ENCODE measurements at places on chromosomes 5 and 9.
A peak's percentile ranks its signal among the peaks of the same experiment; 100 is the strongest.

DNA sequence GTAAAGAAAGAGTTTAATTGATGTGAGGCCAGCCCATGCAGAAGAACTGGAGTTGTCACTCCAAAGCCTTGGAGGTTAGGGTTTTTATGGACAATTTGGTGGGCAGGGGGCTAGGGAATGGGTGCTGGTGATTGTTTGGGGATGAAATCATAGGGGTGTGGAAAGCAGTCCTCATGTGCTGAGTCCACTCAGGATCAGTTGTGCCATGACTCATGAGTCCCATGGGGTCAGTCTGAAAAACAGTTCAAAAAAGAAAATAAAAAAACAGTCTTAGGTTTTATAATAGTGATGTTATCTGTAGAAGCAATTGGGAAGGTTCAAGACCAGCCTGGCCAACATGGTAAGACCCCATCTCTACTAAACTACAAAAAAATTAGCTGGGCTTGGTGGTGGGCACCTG is 162.3 kb downstream of the KDM4C start:
- ATAC-seq, result no peak

DNA sequence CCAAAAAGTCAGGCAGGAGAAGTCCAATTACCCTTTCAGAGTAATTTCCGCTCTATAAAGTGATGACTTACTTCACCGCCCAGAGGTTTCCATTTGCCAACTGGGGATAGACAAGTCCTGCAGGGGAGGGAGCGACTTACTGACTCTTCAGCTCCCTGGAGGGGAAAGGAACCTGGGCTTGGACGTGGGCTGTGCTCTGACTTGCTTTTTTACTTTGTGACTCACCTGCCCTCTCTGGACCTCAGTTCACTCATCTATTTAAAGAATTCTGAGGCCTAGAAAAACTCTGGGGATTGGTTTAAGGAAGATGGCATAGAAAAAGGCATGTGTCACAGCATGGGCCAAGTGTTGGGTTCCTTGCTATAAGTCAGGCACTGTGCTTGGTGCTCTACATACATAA is 180.4 kb upstream of the TRIM32 start:
- no peak for ATAC-seq

DNA sequence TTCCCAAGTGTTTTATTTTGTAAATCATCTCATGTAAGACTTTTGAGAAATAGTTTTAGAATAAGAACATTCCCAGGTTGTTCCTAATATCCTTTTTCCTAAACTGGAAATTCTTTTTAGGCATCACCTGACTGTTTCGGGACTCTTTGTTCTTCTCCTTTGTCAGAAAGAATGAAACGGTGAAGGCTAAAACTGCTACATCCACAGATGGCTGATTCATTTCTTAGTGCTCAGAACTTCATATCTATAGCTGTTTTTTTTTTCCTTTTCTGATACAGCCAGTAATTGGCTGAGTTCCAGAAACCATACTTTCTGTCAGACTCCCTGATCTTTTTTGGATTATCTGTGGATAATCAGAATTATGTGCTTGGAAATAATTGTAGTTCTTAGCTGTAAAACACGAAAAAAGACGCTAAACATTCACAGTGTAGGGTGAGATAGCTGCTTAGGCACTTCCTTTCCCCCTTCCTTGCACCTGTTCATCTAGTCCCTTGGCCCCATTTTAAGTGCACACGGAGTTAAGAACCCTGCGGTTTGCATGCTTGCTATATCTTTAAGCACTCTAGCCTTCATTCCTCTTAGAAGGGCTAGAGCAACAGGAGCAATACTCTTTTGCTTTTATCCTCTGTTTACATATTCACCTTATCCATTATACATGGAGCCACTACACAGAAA is 283.9 kb downstream of the PJA2 start:
- no peak for ATAC-seq

DNA sequence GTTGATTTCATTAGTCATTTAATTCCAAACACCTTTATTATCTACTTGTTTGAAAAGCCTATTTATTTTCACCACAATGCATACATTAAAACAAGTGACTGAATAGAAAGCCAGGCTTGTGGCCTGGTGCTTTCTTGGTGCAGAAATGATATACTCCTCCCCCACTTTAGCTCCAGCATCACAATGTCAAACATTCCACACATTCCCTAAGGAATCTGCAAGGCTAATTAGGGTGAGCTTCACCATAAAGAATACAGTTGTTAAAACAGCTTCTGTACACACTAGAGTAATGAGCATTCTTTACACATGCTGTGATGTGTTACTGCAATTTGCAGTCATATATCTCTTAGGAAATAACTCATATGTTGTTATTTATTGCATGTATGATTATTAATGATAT is 705.7 kb downstream of the CETN3 start:
- no peak for ATAC-seq

- ATAC-seq, result peak; percentile 83
Observed at GRCh38 chr5:40223884-40224402, 455.8 kb upstream of the PTGER4 start.

GRCh38 chr5:172380987-172381643 is 73.2 kb downstream of the SH3PXD2B start:
- no peak for ATAC-seq

DNA sequence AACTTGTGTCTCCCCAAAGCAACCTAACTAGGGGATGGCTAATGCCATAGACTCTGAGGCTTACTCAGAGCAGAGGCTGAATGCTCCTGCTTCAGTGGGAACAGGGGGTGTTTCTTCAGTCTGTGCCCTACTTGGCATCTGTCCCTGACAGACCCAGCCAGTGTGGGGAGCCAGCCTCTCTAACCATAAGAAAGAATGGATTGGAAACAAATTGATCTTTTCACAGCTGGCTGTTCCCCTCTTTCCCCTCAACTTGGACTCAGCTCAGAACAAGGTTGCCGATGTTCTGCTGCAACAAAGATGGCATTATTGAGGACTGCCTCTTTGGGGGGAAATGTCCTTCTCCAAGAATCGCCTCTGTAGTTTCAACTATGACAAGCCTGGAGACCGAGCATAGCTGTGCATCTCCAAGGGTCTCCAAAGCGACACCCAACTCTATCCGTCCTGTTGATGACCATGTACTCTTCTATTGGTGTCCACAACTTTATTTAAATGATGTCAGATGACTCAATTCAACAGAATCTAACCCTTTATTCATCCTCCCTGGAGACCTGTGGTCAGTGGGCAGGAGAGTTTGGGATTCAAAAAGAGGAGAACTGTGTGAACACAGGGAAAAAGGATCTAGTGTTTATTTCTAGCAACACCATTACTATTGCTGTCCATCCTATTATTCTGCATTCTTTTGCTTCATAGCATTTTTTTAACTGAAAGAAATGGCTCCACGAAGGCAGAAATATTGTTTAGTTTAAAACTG is 24.7 kb upstream of the TNC start:
- no peak for ATAC-seq

- ATAC-seq, result peak; percentile 93
Observed at GRCh38 chr5:96957254-96958049, 21.6 kb downstream of the LNPEP start.

DNA sequence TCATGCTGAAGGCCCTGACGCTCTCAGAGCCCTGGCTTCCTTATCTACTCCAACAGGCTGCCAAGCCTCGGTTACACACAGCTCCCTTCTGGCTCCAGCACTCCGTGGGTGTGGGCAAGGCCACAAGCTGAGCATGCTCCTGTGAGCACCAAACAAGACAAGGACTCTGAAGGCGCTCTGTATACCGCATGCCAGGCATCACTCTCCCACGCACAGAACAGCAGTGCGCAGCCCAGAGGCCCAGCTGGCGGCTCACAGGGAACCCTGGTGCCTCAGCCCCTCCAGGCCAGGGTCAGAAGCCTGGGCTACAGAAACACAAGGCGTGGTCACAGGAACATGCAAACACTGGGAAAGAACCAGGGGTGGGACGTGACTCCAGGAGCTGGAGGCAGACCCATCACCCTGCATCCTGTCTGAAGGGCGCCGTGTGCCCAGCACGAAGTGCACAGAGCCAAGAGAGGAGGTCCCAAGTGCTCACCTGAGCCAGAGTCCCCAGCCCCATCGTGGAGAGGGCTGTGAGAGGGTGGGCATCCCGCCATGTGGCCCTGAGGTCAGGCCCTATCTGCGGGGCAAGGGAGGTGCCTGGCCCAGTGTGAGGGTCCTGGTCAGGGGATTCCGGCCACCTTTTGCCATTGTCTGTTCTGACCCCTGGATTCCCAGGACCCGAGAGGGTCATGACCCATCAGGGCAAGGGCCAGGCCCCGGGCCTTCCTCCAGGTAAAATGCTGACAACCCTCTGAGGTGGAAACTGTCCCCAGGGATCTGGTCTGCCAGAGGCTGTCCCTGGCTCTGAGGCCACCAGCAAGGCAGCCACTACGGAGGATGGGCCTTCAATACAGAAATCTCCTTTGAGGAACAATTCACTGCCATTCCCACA is 54.7 kb downstream of the COL23A1 start:
- ATAC-seq, result no peak

DNA sequence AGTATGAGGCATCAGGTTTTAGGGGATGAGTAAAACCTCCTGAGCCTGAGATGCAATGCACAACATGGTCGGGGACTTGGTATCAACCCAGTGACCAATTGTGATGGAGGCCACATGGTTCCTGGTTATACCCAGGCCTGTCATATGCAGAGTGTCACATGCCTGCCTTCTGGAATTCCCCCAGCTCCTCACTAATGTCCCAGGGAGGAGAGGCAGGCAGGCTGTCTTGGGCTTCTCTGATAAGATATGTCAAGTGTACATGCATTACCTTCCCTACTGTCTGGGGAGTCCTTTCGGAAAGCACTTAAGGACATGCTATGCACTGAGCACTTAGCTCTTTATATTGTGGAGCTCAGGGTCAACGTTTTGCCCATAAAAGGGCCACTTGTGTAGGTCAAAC is 14.2 kb upstream of the PALM2AKAP2 start:
- ATAC-seq, result no peak

DNA sequence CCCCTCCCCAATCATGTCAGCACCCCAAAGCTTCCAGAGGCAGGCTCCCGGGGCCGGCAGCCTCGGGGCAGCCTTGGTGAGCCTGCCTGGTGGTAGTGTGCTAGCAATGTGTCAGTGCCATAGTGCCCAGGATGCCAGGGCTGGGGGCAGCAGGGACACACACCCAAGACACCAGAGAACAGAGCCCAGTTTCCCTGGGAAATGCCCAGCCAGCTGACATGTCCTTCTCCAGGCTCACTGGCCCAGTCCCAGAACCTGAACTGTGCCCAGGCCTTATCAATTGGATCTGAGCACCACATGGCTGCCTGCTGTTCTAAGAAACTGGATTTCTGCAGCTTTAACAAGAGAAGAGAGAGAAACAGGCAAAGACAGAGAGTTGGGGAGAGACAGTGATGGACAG is 74.9 kb upstream of the LRRTM2 start:
- ATAC-seq, result no peak

- ATAC-seq, result no peak
Observed at GRCh38 chr5:134255418-134256150, 29.7 kb upstream of the PPP2CA start.

- ATAC-seq, result no peak
Observed at GRCh38 chr5:147223343-147223742, 11.5 kb upstream of the STK32A start.

DNA sequence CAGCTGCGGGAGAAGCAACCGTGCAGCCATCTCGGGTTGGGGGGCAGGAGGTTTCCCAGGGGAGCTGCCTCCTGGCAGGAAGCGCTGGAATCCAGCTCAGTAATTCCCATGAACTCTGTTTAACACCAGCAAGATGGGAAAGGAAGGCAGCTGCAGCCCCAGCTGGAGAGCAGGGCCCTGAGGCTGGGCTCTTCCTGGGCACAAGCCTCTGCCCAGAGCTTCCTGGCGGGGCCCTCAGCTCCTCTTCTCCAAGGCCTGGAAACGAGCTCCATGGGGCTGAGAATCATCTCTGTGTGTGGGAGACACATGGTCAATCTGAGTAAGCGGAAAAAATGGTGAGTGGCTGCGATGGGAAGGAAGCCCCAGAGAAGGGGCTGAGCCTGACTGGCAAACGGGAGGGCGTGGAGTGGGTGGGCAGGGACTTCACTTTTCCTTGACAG is 6.3 kb downstream of the MRPL36 start:
- no peak for ATAC-seq

DNA sequence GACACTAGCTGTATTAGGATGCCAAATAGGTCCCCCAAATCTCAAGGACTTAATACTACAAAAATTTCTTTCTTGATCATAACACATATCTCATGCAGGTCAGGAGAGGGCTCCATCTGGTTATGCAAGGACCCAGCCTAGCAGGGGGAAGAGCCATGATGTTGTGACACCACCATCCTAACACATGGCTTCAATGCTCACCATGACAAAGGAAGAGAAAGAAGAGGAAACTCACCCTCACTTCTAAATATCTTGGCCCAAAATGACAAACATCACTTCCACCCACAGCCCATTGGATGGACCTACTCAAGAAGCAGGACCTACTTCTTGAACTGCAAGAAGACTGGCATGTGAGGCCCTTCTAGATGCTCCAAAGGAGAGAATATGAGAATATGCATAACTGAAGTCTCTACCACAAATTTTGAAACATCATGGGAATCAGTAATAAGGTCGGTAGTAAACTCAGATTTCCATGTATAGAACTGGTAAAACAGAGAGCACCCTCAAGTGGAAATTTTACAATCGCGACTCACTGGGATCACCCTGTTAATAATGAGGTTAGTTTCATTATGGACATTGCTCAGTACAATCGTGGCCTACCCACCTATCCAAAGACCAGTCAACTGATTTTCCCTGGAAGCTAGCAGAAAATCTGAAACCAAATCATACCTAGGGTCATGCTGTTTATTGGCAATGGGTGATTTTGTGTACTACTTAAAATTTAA is 308.2 kb downstream of the ACTL7B start:
- no peak for ATAC-seq

GRCh38 chr5:34415559-34416198 is 240.4 kb upstream of the RAI14 start:
- ATAC-seq, result peak; percentile 82

- ATAC-seq, result no peak
Observed at GRCh38 chr5:151038412-151038745, 18.0 kb downstream of the GPX3 start.

DNA sequence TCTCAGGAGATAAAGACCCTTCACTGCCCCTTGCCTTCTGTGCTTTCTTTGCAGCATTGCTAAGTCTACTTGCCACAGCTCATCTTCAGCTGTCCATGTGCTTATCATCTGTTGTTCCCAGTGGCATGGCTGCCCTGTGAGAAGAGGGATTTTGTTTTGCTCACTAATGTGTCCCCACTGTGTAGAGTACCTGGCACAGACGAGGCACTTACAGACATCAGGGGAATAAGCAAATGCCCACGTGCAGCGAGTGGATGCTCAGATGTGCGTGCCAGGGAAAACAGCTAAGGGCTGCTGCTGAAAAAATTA is 31.0 kb downstream of the DAP start:
- ATAC-seq, result no peak

DNA sequence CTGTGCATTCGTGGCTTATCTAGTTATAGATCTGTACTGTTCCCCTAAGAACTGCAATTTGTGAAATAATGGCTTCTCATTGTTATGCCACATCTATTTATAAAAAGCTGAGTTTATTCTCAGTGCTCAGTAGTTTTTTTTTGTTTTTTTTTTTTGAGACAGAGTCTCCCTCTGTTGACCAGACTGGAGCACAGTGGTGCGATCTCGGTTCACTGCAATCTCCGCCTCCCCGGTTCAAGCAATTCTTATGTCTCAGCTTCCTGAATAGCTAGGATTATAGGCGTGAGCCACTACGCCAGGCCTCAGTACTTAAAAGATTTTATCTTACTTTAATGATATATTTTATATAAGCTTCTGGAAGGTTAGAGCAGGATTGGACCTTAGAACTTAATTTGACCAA is 19.0 kb downstream of the SEC61B start:
- ATAC-seq, result no peak

GRCh38 chr9:27683181-27683580 is 109.9 kb upstream of the C9orf72 start:
- no peak for ATAC-seq

Data from activated CD4-positive, CD25-positive, alpha-beta regulatory T cell treated with anti-CD3 and anti-CD28 coated beads, Interleukin-2, amount 50 U/mL, for 24 hours (primary cell).